ENCODE measurements at places on chromosomes 3 and 15.

DNA sequence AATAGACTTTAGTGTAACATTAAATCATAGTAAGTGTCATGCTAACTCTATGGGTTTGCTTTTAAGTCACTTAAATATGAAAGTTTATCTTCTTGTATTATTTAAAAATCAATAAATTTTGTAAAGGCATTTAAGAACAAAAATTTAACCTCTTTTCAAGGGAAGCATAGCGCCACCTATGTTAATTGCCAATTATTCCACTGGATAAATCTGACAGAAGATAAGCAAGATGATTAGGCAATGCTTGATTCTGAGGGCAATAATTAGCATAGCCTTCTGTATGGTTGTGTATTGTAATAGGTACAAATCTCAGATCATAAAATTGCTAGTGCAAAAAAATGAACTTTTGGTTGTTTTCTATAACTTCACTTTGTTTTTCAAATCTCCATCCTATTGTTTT lies 560.1 kb downstream of the GRM7 start:
- no peak for DNase-seq

DNA sequence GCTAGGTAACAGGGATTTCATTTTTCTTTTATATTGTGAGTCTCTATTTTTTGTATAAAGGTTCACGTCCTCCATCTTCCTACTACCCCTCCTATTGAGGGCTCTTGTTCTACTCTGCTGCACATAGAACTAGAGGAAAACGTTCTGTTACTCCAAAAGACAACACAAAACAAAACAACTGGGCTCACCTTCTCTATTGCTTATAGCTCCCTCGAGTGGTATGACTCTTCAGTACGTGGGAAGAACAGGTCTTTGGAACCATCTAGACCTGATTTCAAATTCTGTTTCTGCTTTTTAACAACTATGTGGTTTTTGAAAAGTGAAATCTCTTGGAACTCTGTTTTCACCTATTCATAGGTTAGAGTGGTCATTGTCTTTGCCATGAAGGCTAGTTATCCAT lies 515.3 kb downstream of the SOX2 start:
- no peak for DNase-seq

GRCh38 chr3:195556390-195556789 lies 13.3 kb upstream of the PPP1R2 start:
- DNase-seq, result no peak

DNA sequence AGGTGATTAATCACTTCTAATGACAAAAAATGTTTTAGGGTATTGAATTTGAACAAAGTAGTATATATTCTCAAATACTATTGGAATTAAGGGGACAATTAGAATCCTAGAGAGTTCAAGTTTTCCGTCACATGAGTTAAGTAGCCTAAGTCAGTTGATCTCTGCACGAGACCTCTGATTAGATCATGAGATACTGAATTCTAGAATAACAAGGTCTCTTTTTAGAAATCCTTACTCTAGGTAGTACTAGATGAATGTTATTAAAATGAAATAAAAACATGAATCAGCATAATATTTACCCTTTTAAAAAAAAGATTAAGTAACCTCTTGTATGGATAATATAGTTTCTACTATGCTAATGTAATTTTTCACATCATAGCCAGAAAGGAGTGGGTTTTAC lies 43.4 kb downstream of the MYO5A start:
- no peak for DNase-seq

Data from fibroblast of skin of back (primary cell).